ENCODE measurements at places on chromosomes 2 and 18. TPM values are rescaled to one million over a fixed set of nuclear protein-coding genes. Genes with fewer than 3 reads are reported as not detected.

DNA sequence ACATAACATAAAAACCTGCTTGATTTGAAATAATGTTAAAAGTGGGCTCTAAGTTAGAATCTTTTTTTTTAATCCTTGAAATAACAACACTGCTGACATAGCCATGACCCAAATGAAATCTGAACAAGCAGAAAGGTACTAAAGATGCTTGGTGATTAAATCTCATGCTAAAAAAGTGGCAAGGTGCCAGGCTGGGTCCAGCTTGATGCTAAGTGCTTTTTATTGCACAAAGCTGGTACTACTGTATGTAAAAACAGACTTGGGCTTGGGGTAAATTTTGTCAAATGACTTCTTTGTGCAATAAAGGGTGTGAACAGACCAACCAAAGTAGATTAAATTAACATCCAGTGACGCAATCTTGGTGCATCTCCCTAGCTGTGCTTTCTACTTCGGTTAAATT, 13.4 kb downstream of the BCL11A start:
- no peak for DNase-seq

DNA sequence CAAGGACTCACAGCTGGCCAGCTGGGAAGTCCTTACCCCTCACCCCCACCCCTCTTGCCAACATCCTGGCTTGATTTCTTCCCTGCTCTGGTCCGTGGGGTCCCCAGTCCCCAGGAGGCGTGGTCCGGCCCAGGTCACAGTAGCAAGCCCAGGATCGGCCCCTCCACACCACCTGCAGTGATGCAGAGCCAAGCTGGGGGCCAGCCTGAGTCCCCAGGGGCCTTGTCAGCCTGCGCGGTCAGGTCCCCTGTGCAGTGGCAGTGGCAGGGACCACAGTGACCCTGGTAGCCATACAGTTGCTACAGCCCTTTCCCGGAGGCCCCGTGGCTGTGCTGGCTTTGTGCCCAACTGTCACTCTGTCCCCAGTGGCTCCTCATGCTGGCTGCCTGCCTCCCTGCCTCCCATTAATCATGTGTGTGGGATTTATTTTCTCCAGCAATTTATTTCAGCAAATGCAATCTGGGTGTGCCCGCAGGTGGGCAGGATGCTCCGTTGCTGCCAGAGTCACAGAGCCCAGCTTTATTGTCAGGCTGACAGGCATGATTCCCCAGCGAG, 8.8 kb upstream of the PRSS56 start:
- DNase-seq: no peak

Gene CD207
- polyA plus RNA-seq: not detected

Gene TRABD2A
- 23.9 TPM for polyA plus RNA-seq

Gene SIX3
- polyA plus RNA-seq: not detected

Gene IMP4
- 34.2 TPM for polyA plus RNA-seq

Gene PCARE
- polyA plus RNA-seq: 0.04 TPM

DNA sequence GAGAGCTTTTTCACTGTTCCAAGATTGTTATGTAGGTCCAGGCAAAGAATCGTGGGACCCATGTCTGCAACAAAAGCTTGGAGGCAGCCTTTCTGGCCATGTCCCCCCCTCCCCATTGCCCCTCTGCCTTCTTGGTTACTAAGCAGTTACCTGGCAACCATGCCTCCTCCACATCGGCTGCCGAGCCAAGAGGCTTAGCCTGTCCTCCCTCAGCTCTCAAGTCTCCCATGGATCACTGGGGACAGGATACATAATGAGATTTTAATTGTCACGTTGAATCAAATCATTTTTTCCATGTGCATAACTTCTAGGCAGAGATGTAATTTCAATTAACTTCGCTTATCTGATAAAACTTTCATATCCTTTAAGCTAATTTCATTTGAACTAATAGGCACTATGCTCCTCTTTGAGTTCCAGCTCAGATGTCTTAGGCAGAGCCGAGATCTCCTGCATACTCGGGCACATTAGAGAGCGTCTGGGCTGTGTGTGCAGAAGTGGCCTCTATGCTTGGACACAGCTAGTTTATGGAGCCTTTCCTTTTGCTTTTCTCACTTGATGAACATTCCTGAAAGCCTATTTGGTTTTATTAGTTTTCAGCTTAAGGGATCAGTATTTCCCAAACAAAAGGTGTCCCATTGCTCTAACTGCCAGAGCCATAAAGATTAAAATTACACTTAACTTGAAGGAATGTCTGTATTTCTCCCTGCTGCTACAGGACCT, 80.7 kb downstream of the LYPD1 start:
- no peak for DNase-seq

DNA sequence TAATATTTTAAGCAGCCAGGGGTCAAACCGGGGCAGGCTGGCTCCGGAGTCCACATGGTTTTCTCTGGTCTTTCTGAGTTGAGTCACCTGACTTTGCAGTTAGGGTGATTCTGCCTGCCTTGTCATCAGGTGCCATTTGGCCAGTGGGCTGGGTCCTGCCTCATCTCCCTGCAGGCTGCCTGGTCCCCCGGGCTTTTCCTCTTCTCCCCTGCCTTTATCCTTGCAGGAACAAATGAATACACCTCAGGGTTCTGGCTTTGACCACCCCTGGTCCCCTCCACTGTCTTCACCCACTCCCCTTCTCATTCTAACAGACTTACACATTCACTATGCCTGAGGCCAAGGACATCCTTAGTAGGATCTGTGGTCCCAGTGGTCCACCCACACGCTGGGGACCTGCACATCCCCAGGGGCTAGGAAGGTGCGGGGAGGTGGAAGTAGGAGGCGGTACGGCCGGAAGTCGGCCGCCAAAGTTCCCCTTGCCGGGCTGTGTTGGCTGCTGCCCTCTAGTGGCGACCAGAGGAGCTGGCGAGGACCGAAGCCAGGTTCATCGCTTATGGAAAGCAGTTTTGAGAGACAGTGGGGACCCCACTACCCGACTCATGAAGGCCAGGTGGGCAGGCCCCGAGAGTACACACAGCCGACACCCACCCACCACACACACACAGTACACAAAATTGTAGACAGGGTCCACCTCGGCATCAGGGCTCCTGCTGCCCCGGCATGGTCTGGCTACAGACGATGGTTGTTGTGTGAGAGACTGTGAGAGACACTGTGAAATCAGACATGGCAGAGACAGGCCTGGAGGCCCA, 6.3 kb upstream of the TEX261 start:
- no peak for DNase-seq

GRCh38 chr2:148455791-148456190, 188.8 kb upstream of the EPC2 start:
- no peak for DNase-seq

DNA sequence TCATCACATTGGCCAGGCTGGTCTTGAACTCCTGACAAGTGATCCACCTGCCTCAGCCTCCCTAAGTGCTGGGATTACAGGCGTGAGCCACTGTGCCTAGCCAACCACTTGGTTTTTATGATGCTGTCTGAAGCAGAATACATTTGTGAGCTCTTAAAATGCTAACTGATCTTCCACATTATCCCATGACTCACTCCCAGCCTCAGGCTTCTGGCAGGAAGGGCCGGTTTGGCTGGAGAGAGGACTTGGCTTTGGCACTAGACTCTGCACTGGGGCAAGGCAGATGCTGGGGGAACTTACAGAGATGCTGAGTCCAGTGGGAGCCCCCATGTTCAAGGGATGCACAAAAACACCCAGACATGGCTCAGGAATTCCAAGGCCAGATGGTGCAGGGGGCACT, 40.5 kb upstream of the SH3BP4 start:
- DNase-seq: no peak

- no peak for DNase-seq
Measured at GRCh38 chr2:30280596-30281434, 49.5 kb downstream of the LBH start.

Gene TNFAIP6
- polyA plus RNA-seq: 2.7 TPM

- no peak for DNase-seq
Measured at GRCh38 chr2:208245746-208246145, 9.1 kb downstream of the IDH1 start.

DNA sequence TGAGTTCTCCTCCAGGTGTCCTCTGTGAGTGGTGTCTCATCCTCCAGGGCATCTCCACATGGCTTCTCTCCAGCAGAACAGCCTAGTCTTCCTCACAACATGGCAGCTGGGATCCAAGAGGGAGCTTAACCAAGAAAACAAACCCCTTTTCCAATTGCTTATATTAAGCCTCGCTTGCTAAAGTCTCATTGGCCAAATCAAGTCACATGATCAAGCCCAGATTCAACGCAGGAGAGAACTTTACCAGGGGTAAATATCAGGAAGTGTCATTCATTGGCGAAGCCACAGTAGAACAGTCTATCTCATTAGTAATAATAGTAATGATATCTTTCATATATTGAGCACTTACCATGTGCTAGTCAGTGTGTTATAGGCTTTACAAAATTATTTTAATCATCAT, 53.1 kb downstream of the CDC42EP3 start:
- DNase-seq: no peak

DNA sequence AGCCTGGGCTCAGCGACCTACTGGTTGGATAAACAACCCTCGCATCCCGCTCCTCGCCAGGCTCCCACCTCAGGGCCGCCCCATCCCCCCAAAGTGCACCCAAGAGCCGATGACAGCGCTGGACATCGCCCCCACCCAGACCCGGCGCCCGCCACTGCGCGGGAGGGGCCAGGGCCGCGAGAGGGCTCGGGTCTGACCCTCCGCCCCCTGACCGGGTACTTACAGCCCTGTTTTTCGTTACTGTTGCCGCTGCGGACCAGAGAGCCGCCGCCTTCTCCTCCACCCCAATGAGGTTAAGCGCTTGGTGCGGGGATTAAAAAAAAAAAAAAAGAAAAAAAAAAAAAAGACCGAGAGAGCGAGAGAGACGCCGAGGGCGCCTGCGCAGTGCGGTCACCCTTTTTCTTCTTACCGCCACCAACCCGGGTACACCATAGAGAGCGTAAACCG, at the start of gene CLASP1:
TSS of gene CLASP1 (minus strand) at position 314 of the 447 bp plus-strand sequence. CDS start 43,567 bp downstream, outside the sequence.
- no peak for DNase-seq

DNA sequence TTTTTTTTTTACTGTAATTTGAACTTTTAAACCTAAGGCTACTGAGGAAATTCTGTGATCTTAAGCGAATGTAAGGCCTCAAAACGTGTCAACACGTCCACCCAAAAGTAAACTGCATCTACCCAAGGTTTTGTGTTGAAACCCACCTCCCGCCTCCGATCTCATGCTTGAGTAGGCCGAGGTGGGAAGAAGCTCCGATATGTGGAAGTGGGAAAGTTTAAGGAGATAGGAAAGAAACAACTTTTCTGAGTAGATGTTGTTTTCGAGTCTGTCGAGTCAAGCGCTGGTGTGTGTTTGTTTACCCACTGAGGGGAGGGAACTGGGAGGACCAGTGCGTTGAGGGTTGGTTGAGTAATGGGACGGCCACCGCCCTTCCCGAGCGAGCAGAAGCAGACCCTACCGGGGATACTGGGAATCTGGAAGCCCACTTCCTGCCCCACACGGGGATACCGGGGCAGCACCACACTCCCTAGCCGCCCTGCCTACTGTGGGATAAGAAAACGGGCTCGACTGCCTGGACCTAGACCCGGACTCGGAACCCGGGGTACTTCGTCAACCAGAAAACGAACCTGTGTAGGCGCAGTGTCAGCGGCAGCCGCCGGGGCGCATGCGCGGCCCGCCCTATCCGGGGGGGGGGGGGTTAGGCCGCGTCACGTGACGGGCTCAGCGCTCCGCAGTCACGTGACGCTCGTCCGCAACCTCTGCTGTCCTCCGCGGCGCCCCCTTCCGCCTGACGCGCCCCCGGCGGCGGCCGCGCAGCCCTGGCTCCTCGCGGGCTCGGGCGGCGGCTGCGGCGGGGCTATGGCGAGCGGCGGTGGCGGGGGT, at the start of gene RETREG2:
TSS of gene RETREG2 (plus strand) at position 724 of the 825 bp plus-strand sequence. CDS start at position 802, 78 bp downstream.
- peak; percentile 93 for DNase-seq

GRCh38 chr2:180184506-180184905, 177.4 kb upstream of the CWC22 start:
- no peak for DNase-seq

DNA sequence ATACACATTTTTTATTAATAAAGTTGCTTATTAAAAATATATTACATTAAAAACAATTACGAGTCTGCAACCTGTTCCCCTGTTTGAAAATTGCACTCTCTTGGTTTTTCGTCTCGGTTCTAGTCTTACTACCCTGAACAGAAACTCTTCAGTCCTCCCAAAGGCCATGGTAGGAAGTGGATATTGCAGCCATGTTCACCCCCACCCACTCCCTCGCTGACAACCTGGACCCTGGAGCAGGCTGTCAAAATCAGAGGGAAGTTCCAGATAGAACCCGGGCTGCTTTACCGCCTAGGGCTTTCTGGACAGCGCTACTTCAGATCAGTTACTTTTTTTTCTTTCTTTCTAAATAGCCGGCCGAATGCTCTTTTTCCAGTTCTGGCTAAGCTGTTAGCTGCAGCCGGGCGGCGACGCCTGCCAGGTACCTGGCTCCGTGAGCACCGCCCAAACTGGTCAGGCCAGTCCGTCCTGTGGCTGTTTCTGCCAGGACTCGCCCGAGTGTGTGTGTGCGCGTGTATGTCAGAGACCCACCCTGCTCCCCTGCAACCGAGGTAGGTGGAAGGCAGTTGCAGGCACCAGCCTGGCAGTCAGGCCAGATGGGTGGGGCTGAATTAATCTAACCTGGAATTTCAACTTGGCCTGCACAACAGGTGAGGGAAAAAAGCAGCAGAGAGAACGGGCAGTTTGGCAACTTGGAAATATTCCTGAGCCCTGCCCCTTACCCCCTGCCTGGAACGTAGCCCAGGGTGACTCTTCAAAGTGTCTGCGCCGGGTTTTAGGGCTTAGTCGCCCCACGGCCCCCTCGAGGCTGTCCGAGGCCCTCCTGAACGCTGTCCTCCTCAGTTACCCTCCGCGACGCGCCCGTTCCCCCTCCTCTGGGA, 1.1 kb upstream of the TET3 start:
- peak; percentile 82 for DNase-seq

GRCh38 chr18:35782926-35783325, 189.6 kb upstream of the RMP24 start:
- DNase-seq: no peak

DNA sequence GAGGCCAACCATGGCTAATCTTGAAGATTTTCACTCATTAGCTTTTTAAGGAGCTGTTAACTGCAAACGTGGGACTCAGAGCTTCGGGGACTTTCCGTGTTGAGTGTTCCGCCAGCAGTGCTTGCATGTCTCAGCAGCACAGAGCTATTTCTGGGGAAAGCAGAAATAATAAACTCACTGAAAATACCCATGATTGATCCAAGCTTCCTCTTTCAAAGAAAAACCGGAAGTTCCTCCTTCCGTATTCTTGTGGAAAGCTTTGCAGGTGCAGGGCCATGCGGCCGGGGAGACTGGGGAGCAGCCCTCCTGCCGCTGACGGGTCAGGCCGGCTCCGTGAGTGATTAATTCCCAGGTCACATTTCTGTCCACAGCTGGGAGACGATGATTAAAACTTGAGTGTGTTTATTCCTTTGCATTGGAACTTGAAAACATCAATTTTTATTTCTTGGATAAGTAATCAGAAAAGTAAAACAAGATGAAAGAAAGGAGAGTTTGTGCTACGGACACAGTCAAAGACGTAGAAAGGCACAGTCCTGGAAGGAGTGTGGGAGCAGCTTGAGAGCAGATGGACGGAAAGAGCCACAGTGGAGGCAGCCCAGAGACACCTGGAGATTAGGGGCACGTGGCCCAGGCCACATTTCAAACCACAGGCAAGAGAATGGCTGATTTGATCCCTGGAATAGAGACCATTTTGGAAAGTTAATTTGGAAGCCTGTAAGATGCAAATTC, 54.2 kb upstream of the CTDP1 start:
- DNase-seq: no peak

GRCh38 chr2:64526034-64526433, 1.9 kb downstream of the AFTPH start:
- no peak for DNase-seq

Gene PIGN
- polyA plus RNA-seq: 39.9 TPM

Gene GPR148
- not detected for polyA plus RNA-seq
